RPMI7951 (cell line): ENCODE measurements at places on chromosomes 11 and 22. TPM values are rescaled to one million over a fixed set of nuclear protein-coding genes. Genes with fewer than 3 reads are reported as not detected.

GRCh38 chr22:37331856-37332536 is 49.7 kb downstream of the CYTH4 start:
- DNase-seq, result no peak

DNA sequence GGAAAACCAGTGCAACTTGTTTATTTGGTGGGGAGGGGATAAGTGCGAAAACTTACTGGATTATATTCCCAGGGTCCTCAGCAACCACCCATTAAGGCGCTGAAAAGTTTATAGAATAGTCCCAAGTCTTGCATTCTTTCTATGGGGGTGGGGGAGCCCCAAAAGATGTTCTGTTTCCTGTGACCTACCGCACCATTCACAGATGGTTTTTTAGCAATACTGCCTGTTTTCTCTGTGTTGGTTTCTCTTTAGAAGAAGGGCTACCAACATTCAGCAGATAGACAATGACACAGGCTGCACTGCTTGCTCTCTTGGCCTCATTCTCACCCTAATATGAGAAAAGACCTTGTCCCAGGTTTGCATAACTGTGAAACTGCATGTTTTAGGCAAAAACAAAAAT is 86.5 kb downstream of the FAM76B start:
- DNase-seq, result no peak

DNA sequence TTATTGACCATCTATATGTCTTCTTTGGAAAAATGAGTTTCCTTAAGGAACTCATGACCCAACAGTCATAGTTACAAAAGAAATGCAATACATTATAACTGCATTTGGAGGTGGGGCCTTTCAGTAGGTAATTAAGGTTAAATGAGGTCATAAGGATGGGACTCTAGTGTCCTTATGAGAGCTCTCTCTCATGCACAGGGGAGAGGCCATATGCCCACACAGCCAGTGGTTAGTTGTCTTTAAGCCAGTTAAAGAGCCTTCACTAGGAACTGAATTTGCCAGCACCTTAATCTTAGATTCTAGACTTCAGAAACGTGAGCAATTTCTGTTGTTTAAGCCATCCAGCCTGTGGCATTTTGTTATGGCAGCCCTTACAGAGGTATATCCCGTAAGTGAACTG is 27.3 kb downstream of the INTS4 start:
- no peak for DNase-seq

DNA sequence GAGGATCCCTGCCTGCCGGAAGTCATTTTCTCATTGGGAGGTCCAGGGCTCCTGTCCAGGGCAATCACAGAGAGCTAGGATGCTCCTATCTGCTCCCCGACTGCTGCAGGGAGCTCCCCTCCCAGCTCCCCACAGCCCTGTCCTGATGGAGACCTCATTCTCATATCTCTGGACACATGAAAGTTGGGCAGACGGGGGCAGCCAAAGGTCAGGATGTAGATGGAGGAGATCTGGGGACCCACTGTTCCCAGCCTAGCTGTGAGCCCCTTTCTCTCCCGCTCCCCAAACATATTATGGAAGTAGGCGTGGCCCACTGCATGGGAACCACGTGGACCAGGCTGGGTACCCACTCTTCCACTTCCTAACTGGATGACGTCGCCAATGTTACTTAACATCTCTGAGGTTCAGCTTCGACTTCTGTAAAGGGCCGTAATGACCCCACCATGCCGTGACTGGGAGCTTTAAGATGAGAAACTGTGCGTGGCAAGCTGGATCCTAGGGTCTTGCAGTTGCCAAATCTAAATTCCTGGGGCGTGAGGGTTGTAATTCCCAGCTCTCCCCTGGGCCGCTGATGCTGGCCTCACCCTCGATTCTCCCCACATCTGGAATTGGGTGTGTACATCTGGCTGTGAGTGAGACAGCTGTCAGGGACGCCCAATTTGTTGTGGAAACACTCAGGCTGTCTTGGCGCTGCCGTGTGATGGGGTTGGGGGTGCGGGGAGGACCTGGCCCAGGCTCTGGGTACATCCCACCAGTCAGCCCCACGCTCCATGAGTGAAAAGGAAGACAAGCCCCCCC is 1.8 kb downstream of the CDC42EP2 start:
- DNase-seq, result peak; percentile 90

JAML gene
- total RNA-seq, result not detected in 2 replicates

GRCh38 chr22:49113758-49114157 is 713.9 kb downstream of the BRD1 start:
- no peak for DNase-seq

- no peak for DNase-seq
Observed at GRCh38 chr11:68077617-68078582, 39.1 kb downstream of the TCIRG1 start.

GRCh38 chr11:126426820-126427749 is 71.6 kb downstream of the ST3GAL4 start:
- no peak for DNase-seq

- DNase-seq, result peak; percentile 25
Observed at GRCh38 chr11:62574363-62575071, 826 bp upstream of the EEF1G start.

DNA sequence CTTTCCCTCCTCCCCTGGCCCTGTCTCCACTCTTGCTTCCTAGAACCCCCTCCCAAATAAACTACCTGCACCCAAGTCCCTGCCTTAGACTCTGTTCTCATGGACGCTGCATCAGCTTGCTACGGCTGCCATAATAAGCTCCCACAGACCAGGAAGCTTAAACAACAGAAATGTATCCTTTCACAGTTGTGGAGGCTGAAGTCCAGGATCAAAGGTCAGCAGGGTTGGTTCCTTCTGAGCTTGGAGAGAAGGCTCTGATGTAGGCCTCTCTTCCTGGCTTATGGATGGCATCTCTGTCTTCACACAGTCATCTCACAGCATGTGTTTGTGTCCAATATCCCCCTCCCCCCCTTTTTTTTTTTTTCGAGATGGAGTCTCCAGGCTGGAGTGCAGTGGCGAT is 23.4 kb downstream of the CBX7 start:
- DNase-seq, result no peak

DNA sequence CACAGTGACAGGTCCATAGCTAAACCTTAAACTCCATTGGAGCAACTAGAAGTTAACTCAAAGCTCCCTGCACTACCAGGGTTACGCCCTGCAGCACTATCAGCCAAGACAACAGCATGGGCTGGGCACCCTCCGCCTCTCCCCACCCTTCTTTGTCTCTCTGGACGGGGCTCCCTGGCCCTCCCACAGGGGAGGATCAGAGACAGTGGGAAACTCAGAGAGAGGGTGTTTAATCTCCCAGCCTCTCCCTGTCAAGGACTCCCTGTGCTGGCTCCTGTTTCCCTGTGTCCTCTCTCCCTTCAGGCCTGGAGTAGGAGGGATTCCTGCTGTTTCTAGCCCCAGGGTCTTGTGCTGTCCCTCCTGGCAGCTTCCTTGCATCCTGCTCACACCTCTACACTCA is 56.9 kb upstream of the CSNK2A3 start:
- no peak for DNase-seq

FGF4 gene
- not detected in 2 replicates for total RNA-seq

OR4B1 gene
- not detected in 2 replicates for total RNA-seq

MICAL2 gene
- 58.6 TPM in 2 replicates for total RNA-seq

- DNase-seq, result no peak
Observed at GRCh38 chr11:95248666-95249467, 17.9 kb upstream of the SESN3 start.

CALCA gene
- not detected in 2 replicates for total RNA-seq

GRCh38 chr11:12271826-12272366 is 105.5 kb upstream of the PARVA start:
- DNase-seq, result no peak

GRCh38 chr11:28400331-28401100 is 292.3 kb downstream of the METTL15 start:
- DNase-seq, result peak; percentile 66

GRCh38 chr11:72842126-72842525 is 27.9 kb downstream of the ATG16L2 start:
- DNase-seq, result peak; percentile 64

- no peak for DNase-seq
Observed at GRCh38 chr11:47078751-47079521, 97.7 kb downstream of the ARFGAP2 start.

DNA sequence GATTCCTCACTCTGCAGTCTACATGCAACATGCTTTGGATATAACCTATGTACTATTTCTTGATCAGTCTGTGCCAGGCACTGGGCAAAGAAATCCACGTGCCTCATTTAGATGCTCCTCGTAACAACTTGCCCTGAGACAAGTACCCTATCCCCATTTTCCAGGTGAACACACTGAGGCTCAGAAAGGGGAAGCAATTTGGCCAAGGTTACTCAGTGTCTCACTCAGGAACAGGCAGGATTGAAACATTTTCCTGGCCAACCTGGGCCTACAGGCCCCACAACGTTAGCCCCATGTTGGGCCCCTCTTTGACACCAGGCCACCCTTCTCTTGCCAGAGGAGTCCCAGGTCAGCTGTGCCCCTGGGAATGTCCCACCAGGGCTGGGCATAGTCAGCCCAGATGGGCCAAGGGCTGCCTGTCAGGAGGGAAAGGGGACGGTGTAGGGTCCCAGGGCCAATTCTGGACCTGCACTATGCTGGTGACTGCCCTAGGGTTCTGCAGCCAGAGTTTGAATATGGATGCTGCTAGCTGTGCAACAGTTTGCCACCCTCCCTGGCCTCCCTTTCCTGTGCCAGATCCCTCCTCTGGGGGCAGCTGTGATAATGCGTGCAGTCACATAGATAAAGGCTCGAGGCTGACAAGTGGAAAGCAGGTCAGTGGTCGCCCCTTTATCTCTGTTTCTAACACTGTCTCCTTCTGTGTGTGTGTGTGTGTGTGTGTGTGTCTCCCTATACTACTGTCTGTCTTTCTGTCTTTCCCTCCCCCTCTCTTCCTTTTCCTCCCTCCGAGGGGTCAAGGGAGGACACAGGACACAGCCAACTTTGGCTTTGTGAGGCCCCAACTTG is 10.4 kb upstream of the EMID1 start:
- DNase-seq, result no peak

GRCh38 chr11:33476945-33477606 is 219.9 kb downstream of the HIPK3 start:
- DNase-seq, result peak; percentile 28

- DNase-seq, result no peak
Observed at GRCh38 chr11:62707277-62707861, at the start of the genes BSCL2 and GNG3. BSCL2 (minus strand) TSS chr11:62707424; CDS start chr11:62707195, 229 bp downstream. GNG3 (plus strand) TSS chr11:62707676; CDS start chr11:62708296, 620 bp downstream.

DNA sequence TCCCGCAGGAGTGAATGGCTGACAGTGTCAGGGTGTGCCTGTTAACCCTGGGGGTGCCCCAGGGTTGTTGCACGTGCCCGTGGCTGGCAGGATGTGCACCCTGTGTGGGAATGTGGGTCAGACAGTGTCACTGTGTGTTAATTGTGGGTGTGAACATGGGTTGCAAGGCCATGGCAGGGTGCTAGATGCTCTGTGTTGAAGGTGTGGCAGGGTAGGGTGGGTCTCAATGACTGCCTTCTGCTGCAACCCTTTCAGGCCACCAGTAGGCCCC is 8.3 kb downstream of the RIN1 start:
- DNase-seq, result peak; percentile 40

SAA1 gene
- total RNA-seq, result not detected in 2 replicates

DNA sequence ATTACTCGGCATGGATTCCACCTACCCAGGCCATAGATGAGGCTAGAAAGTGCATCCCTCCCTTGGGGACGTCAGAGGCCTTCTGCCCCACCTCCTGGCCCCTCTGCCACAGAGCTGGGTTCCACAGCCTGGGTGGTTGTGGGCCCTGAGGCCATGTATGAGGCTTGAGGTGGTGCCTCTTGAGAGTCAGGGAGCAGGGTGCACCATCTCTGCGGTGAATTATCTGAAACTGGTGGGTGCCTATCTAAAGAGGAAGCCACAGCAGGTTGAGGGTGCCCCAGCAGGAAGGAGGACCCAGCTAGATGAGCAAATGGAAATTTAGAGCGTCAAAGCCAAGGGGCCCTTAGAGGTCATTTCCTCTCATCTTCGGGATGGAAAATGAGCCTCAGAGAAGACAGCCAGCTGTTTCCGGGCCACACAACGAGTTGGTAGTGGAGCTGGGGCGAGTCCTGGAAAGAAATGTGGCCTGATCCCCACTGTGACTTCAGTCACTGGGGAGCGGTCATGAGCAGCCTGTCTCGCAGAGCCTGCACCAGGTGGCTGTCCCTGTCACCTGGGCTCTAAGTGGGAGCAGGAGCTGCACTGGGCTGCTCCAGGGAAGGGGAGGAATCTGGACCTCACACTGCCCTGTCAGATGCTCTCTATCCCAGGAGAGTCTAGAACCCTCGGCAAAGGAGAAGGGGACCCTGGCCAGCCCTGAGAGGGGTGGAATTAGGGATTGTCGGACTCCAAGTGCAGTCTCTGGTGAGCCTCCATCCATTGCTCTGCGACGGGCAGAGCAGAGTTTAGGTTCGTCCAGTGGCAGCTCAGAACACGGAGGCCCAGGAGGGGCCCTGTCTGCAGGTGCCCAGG is 7.3 kb downstream of the ADORA2A start:
- peak; percentile 71 for DNase-seq

DNA sequence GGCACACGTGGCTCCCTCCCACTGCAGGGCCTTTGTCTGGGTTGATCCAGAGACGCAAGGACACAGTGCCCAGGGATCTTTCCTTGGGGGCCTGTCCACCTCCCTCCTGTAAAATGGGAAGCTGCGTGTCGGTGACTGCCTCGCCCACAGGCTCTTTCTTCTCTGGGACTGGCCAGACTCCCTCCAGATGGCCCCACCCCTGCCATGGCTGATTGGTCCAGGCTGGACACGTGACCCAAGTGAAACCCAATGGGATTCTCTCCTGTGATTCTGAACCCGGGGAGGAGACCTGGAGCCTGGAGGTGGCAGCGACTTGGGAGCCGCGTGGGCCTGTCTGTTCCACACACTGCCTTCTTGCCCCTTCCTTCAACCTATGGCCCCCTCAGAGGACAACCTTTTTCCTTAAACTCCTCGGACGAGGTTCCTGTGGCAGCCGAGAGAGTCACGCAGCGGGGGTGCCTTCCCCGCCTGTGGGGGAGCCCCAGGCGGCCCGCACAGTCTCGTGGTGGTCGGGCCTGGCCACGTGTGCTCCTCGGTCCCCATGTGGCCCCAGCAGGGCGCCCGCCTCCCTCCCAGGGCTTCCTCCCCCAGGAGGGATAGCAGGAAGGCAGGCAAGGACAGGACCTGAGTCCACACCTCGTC is 12.4 kb upstream of the MPPED1 start:
- peak; percentile 32 for DNase-seq

DNA sequence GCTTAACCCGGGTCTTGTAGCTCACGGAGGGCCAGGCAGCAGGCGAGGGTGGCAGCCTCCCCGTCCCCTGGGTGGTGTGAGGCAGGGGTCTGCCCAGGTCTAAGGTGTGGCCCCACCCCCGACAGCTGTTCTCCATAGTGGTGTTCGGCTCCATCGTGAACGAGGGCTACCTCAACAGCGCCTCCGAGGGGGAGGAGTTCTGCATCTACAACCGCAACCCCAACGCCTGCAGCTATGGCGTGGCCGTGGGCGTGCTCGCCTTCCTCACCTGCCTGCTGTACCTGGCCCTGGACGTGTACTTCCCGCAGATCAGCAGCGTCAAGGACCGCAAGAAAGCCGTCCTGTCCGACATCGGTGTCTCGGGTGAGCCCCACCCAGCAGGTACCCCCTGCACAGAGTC is 24.4 kb downstream of the SYNGR1 start:
- no peak for DNase-seq
